Neural crest cell (in vitro differentiated cells): ENCODE measurements at places on chromosomes 12 and 14. TPM values are rescaled to one million over a fixed set of nuclear protein-coding genes. Genes with fewer than 3 reads are reported as not detected.
A peak's percentile ranks its signal among the peaks of the same experiment; 100 is the strongest.

DNA sequence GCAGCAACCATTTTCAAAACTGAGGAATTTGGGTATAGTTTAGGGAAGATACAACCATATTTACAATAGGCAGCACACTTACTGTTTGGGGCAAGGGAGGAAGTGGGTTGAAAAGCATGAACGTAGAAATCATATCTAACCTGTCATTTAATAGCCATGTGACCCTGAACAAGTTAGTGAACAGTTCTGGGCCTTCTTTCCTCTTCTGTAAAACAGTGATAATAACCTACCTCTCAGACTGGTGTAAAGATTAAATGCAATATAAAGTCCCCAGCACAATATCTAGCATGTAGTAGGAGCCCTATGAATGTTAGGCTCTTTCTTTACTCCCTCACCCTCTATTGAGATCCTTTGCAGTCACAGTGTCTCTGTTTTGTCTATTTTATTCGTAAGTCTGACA lies 33.5 kb downstream of the A2ML1 start:
- DNase-seq, result no peak
- no peak overlapping the region for H3K27ac ChIP-seq
- H3K36me3 ChIP-seq, result no peaks in the 10 kb centered on the region
- H3K27me3 ChIP-seq, result no peaks in the 10 kb centered on the region

GRCh38 chr12:109734219-109735000 lies 20.8 kb downstream of the FAM222A start:
- no peak for DNase-seq
- H3K27ac ChIP-seq, result no peak overlapping the region
- peak overlapping the region; percentile 31 for H3K4me3 ChIP-seq
- H3K4me1 ChIP-seq, result peaks cover 61% of the 10 kb centered on the region
- no peaks in the 10 kb centered on the region for H3K36me3 ChIP-seq
- peaks cover 19% of the 10 kb centered on the region for H3K27me3 ChIP-seq

DNA sequence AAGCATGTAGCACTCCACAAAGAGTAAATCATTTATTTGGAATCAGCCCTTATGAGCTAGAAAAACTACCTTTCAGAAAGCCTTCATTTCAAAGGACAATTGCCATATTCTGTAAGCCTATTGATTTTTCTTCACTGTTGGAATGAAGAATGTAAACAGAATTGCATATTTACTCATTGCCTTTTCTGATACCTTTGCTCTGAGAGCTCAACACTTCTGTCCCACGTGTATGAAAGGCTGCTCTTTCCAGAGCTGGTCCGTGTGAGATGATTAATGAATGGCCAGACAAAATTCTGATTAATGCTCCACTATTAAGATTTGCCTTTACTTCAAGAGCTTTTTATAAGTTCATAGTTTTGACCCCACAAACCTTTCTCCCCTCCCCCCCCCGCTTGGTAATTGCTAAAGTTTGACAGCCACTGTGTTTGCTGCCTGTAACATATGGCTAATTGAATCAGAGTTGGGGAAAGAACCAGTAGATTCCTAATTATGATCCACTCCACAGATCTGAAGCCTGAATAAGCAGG lies 63.0 kb upstream of the PLEKHA5 start:
- H3K27me3 ChIP-seq, result no peaks in the 10 kb centered on the region
- H3K4me3 ChIP-seq, result no peak overlapping the region
- DNase-seq, result no peak
- H3K36me3 ChIP-seq, result no peaks in the 10 kb centered on the region

- DNase-seq, result no peak
- H3K4me1 ChIP-seq, result no peaks in the 10 kb centered on the region
- H3K4me3 ChIP-seq, result no peak overlapping the region
- peaks cover 8% of the 10 kb centered on the region for H3K27me3 ChIP-seq
- H3K27ac ChIP-seq, result no peak overlapping the region
These were observed 73.2 kb downstream of the TTC6 start for GRCh38 chr14:37668646-37669045.

GRCh38 chr12:75951399-75952278 lies 79.9 kb downstream of the PHLDA1 start:
- no peak overlapping the region for H3K27ac ChIP-seq
- H3K36me3 ChIP-seq, result no peaks in the 10 kb centered on the region
- DNase-seq, result no peak
- H3K27me3 ChIP-seq, result no peaks in the 10 kb centered on the region
- H3K4me1 ChIP-seq, result peaks cover 18% of the 10 kb centered on the region

- no peak overlapping the region for H3K4me3 ChIP-seq
- peaks cover 18% of the 10 kb centered on the region for H3K4me1 ChIP-seq
- no peaks in the 10 kb centered on the region for H3K27me3 ChIP-seq
- no peak for DNase-seq
- H3K27ac ChIP-seq, result no peak overlapping the region
- H3K36me3 ChIP-seq, result no peaks in the 10 kb centered on the region
These were observed 174.5 kb upstream of the CNOT2 start for GRCh38 chr12:70068743-70069142.

- no peak for DNase-seq
- peaks cover 39% of the 10 kb centered on the region for H3K4me1 ChIP-seq
- no peaks in the 10 kb centered on the region for H3K27me3 ChIP-seq
These were observed 87.0 kb downstream of the SAMD4A start for GRCh38 chr14:54653712-54654469.

GRCh38 chr12:51926064-51926632 lies 18.8 kb downstream of the ACVRL1 start:
- no peak overlapping the region for H3K27ac ChIP-seq
- H3K4me3 ChIP-seq, result no peak overlapping the region

DNA sequence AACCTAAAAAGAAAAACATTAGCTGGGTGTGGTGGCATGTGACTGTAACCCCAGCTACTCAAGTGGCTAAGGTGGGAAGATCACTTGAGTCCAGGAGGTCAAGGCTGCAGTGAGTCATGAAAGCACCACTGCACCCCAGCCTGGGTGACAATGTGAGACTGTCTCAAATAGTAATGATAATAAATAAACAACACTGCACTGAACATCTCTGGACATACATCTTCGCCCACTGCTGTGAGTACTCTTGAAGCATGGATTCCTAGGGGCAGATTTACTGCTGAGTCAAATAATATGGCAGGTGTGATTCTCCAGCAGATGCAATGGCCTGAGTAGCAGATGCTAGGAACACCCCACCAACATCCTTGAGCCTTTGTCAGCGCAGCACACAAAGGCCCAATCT lies 23.6 kb downstream of the ABCB9 start:
- no peak overlapping the region for H3K27ac ChIP-seq
- H3K4me1 ChIP-seq, result peaks cover 36% of the 10 kb centered on the region
- H3K4me3 ChIP-seq, result no peak overlapping the region
- peaks cover 2% of the 10 kb centered on the region for H3K36me3 ChIP-seq

DNA sequence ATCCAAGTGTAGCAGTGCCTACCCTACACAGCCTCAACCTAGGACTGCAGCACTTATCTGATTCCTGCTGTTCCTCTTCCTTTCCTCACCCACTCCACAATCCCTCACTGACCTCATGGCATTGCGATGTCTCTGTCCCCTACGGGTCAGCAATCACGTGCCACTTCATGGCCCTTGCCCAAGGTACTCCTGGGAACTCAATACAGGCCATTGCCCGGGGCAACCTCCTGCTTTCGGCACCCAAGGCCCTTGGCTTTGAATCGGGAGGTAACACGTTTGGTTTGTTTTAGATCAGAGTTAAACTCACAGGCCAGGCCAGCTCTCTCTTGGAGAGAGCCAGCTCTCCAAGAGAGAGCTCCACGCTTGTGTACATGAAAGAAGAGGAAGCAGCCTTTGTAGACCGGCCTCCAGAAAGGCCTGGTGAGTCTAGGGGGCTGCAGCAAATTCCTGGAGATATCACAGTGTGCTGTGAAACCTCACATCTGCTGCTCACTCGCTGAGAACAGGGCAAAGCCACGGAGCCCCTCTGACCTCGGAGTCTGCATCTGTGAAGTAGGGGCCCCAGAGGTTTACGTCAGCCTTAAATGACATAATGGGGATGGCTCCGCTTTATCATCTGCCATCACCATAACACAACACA lies 12.2 kb downstream of the CLMN start:
- peaks cover 27% of the 10 kb centered on the region for H3K4me1 ChIP-seq
- DNase-seq, result no peak
- no peaks in the 10 kb centered on the region for H3K27me3 ChIP-seq
- peaks cover 2% of the 10 kb centered on the region for H3K36me3 ChIP-seq

DNA sequence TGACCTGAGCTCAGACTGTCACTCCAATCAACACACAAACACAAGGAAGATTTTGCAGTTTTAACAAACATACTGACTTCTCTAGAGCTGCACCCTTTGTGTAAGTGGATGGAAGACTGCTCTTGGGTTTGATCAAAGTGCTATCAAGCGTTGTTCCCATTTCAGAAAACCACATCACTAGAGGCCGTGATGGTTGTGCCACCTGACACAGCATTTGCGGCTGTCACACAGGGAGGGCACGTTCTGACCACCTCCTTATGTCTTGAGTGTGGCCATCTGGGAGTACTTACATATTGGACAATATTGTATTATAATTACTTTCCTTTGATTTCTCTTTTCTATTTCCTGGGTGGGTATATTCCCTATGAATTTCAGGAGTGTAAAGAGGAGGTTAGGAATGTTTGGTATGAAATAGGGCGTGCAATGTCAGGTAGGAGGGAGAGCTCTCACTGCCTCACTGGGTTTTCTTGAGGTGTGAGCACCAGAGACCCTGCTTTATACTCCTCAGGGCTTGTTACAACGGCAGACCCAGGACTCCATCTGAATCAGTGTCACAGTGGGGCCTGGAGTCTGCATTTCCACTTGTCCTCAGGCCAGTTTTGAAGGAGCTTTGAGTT lies 74.3 kb downstream of the SYNE3 start:
- H3K4me3 ChIP-seq, result no peak overlapping the region
- H3K27me3 ChIP-seq, result no peaks in the 10 kb centered on the region

GRCh38 chr12:29732191-29732590 lies 51.6 kb downstream of the TMTC1 start:
- H3K36me3 ChIP-seq, result no peaks in the 10 kb centered on the region
- H3K4me3 ChIP-seq, result no peak overlapping the region
- no peak for DNase-seq
- no peaks in the 10 kb centered on the region for H3K27me3 ChIP-seq
- no peak overlapping the region for H3K27ac ChIP-seq

DNA sequence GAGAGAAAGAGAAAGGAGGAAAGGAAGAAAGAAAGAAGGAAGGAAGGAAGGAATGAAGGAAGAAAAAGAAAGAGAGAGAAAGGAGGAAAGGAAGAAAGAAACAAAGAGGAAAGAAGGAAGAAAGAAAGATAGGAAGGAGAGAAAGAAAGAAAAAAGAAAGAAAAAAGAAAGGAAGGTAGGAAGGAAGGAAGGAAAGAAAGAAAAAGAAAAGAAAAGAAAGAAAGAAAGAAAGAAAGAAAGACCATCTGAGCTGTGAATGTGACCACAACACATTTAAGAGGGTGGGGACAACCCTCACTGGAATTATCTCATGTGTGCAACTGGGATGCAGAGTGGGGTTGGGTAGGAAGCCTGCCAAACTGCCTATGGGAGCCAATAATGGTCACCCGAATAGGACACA lies 36.0 kb upstream of the BATF start:
- H3K4me1 ChIP-seq, result no peaks in the 10 kb centered on the region
- no peak overlapping the region for H3K4me3 ChIP-seq
- no peaks in the 10 kb centered on the region for H3K36me3 ChIP-seq

GRCh38 chr12:54608156-54608555 lies 19.7 kb upstream of the PPP1R1A start:
- no peaks in the 10 kb centered on the region for H3K36me3 ChIP-seq
- peaks cover 30% of the 10 kb centered on the region for H3K27me3 ChIP-seq
- H3K4me3 ChIP-seq, result no peak overlapping the region
- H3K4me1 ChIP-seq, result no peaks in the 10 kb centered on the region
- DNase-seq, result no peak

DNA sequence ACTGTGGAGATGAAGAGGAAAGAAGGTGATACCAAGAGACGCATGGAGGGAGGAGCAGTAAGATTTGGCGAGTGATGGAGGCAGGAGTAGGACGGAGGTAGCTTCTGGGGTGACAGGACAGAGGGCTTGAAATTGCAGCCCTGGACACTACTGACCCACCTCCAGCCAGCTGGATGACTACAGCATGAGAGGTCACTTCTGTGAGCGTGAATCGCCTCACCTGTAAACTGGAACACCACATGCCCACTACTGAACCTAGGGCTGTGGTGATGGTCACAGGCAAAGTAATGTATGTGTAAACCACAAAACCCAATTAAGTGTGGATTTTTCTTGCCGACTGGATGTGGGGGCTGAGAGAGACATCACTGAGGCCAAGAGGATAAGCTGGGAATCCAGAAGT lies 6.6 kb upstream of the KRT4 start:
- H3K27ac ChIP-seq, result peak overlapping the region; percentile 45
- no peak for DNase-seq
- no peaks in the 10 kb centered on the region for H3K36me3 ChIP-seq
- peaks cover 5% of the 10 kb centered on the region for H3K27me3 ChIP-seq
- H3K4me1 ChIP-seq, result peaks cover 9% of the 10 kb centered on the region

DNA sequence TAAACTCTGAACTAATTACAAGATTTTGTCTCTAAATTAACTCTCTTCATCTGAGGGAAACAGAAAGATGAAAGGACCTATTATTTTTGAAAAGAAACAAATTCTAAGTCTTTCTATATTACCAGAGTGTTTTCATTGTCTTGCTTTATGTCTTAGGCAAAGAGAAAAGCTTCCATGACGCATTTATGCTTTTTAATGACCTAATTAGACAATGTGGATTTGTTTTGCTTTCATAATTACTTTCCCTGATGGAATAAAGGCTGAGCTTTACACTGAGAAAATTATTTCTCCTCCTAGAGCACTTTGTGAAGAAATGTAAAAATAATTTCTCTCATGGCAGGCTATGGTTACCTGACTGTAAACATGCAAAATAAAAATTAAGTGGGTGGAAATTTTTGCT lies 138.0 kb upstream of the SLCO1C1 start:
- H3K36me3 ChIP-seq, result peaks cover 2% of the 10 kb centered on the region
- H3K4me1 ChIP-seq, result no peaks in the 10 kb centered on the region
- H3K4me3 ChIP-seq, result no peak overlapping the region
- no peaks in the 10 kb centered on the region for H3K27me3 ChIP-seq
- no peak for DNase-seq

DNA sequence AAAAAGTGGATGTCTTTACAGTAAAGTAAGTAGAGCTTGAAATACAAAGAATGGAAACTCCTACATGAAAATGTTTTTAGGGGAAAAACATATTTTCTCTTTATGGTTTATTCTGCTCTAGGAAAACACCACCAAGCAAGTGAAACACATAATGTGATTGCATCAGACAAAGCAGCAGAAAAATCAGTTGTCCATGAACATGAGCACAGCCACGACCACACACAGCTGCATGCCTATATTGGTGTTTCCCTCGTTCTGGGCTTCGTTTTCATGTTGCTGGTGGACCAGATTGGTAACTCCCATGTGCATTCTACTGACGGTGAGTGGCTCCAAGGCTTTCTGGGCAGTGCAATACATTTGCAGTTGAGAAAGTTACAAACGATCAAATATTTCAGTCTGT lies 42.6 kb upstream of the PLEKHD1 start:
- DNase-seq, result no peak
- H3K27me3 ChIP-seq, result no peaks in the 10 kb centered on the region
- H3K36me3 ChIP-seq, result peaks cover 25% of the 10 kb centered on the region
- no peaks in the 10 kb centered on the region for H3K4me1 ChIP-seq

- DNase-seq, result no peak
- H3K36me3 ChIP-seq, result peaks cover 30% of the 10 kb centered on the region
- peaks cover 24% of the 10 kb centered on the region for H3K27me3 ChIP-seq
- no peak overlapping the region for H3K27ac ChIP-seq
- no peak overlapping the region for H3K4me3 ChIP-seq
These were observed 5.7 kb downstream of the SOCS2 start for GRCh38 chr12:93578221-93578620.

NUMB gene
- total RNA-seq, result 40.2 and 40.7 TPM in 2 replicates

MED6 gene
- 50.9 and 52.3 TPM in 2 replicates for total RNA-seq

WNK1 gene
- total RNA-seq, result 155 and 166 TPM in 2 replicates

KRT81 gene
- not detected in 2 replicates for total RNA-seq

NTS gene
- 0.25 and 0.40 TPM in 2 replicates for total RNA-seq

ACVRL1 gene
- total RNA-seq, result 0.14 and 0.49 TPM in 2 replicates

TMEM119 gene
- total RNA-seq, result 0.72 and 1.0 TPM in 2 replicates

TAS2R46 gene
- 0.43 and 0.89 TPM in 2 replicates for total RNA-seq
